Heart right ventricle (tissue), 16 donors: ENCODE measurements at places on chromosomes 7 and 10. TPM values are rescaled to one million over a fixed set of nuclear protein-coding genes. Genes with fewer than 3 reads are reported as not detected.
A peak's percentile ranks its signal among the peaks of the same experiment; 100 is the strongest.

The DOCK1 gene
- total RNA-seq: 24.8 TPM

DNA sequence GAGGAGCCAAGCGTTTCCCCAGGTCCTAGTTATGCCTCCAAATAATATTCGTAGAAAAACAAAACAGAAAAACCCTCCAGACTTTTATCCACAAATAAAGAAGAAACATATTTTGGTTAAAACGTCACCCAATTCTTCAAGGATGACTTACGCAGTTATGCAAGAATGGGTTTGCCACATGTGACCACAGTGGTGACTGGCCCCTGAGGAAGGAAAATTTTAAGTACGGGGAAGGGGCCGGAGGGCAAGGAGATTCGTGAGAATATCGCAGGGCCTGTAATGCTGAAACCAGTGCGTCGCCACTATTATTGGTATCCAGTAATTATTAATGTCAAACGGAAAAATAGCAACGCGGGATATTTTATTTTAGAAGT is 537 bp upstream of the MRPS24 start:
- peak; percentile 35 for DNase-seq
- H3K27ac ChIP-seq: peak overlapping the region; percentile 75
- peaks cover 32% of the 10 kb centered on the region for H3K36me3 ChIP-seq
- H3K4me3 ChIP-seq: peak overlapping the region; percentile 53
- peaks cover 19% of the 10 kb centered on the region for H3K4me1 ChIP-seq
- no peaks in the 10 kb centered on the region for H3K27me3 ChIP-seq

The LRRD1 gene
- total RNA-seq: not detected

The ASAH2 gene
- total RNA-seq: 2.8 TPM

- H3K36me3 ChIP-seq: no peaks in the 10 kb centered on the region
- no peak overlapping the region for H3K4me3 ChIP-seq
- no peaks in the 10 kb centered on the region for H3K27me3 ChIP-seq
- peaks cover 42% of the 10 kb centered on the region for H3K4me1 ChIP-seq
Measured at GRCh38 chr10:92829042-92829785, 19.1 kb upstream of the EXOC6 start.

The NPFFR1 gene
- total RNA-seq: not detected

DNA sequence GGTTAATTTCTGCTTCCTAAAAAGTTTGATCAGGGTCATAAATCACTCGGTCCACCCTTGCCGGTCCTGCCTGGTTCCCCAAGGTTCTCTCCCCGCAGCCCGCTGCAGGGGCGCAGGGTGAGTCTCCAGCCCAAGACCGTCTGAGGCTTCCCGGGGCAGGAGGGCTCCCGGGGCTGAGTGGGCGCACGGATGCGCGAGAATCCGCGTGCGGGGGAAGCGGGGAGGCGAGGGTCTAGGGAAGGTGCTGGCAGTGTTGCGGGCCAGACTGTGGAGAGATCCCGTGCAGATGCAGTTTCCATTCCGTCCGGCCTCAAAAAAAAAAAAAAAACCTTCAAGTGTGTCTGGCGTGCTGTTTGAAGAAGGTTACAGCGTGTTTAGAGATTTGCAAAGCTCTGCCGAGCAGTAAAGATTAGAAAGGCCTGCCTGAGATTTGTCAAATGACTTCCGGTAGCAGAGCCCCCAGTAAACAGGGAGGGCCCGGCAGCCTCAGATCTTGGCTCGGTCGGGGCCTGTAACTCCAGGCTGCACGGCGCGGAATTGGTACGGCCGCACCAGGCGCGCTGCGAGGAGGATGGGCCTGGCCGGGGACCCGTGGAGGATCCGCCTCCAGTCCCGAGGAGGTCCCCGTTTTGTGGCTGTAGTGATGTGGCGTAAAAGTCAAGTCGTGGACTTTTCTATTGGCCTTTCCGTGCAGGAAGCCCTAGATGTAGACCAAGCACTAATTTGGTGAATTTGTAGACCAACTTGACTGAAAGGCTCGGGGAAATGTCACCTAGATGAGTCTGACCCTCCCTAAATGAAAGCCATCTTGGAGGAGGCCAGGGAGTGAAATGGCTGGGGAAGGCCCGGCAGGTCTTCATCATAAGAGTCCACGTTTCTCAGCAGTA is 293.2 kb upstream of the NFE2L3 start:
- no peak overlapping the region for H3K4me3 ChIP-seq
- H3K36me3 ChIP-seq: no peaks in the 10 kb centered on the region
- no peak for DNase-seq
- peaks cover 12% of the 10 kb centered on the region for H3K4me1 ChIP-seq
- H3K27ac ChIP-seq: no peak overlapping the region
- peaks cover 99% of the 10 kb centered on the region for H3K27me3 ChIP-seq

GRCh38 chr10:58742141-58742540 is 229.5 kb downstream of the BICC1 start:
- H3K27ac ChIP-seq: no peak overlapping the region
- DNase-seq: no peak
- H3K4me1 ChIP-seq: no peaks in the 10 kb centered on the region
- H3K27me3 ChIP-seq: no peaks in the 10 kb centered on the region

- no peak overlapping the region for H3K4me3 ChIP-seq
- H3K36me3 ChIP-seq: no peaks in the 10 kb centered on the region
- peaks cover 8% of the 10 kb centered on the region for H3K4me1 ChIP-seq
- H3K27me3 ChIP-seq: peaks cover 8% of the 10 kb centered on the region
- no peak for DNase-seq
- no peak overlapping the region for H3K27ac ChIP-seq
Measured at GRCh38 chr7:2665359-2665791, 22.6 kb upstream of the AMZ1 start.

- H3K27me3 ChIP-seq: no peaks in the 10 kb centered on the region
- no peak overlapping the region for H3K4me3 ChIP-seq
- no peaks in the 10 kb centered on the region for H3K36me3 ChIP-seq
- peak overlapping the region; percentile 56 for H3K27ac ChIP-seq
Measured at GRCh38 chr7:41010418-41010817, 692.5 kb downstream of the INHBA start.

The TSPAN12 gene
- 56.5 TPM for total RNA-seq

The RASA4 gene
- 12.9 TPM for total RNA-seq

The CFAP70 gene
- 2.5 TPM for total RNA-seq

DNA sequence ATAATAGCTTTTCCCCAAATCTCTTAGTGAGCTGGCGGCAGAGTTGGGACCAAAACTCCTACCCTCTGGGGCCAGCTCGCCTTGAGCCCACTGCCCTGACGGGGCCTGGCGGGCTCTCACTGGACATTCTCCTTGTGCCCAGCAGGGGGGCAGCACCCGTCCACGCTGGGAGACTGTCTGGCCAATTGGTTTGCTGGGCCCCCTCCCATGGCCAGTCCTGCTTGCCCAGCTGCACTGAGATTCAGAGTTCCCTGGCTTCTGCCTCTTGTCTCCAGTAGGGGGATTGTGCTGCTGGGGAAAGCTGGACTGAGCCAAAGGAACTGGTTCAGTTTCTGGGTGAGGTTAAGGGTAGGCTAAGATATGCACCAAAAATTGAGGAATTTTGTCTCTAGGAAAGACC is 59.8 kb downstream of the RAMP3 start:
- no peaks in the 10 kb centered on the region for H3K36me3 ChIP-seq
- H3K27me3 ChIP-seq: peaks cover 13% of the 10 kb centered on the region
- H3K27ac ChIP-seq: no peak overlapping the region
- no peaks in the 10 kb centered on the region for H3K4me1 ChIP-seq

The SLC26A5 gene
- not detected for total RNA-seq

- no peaks in the 10 kb centered on the region for H3K4me1 ChIP-seq
- H3K4me3 ChIP-seq: no peak overlapping the region
- no peaks in the 10 kb centered on the region for H3K27me3 ChIP-seq
- no peaks in the 10 kb centered on the region for H3K36me3 ChIP-seq
Measured at GRCh38 chr7:3955026-3955425, 654.0 kb downstream of the SDK1 start.

The TTYH3 gene
- 7.0 TPM for total RNA-seq

- no peaks in the 10 kb centered on the region for H3K27me3 ChIP-seq
- H3K4me3 ChIP-seq: peak overlapping the region; percentile 81
- peaks cover 42% of the 10 kb centered on the region for H3K4me1 ChIP-seq
- H3K36me3 ChIP-seq: no peaks in the 10 kb centered on the region
- peak overlapping the region; percentile 87 for H3K27ac ChIP-seq
- DNase-seq: no peak
Measured at GRCh38 chr7:128863433-128863989, 855 bp downstream of the ATP6V1F start.

- no peaks in the 10 kb centered on the region for H3K27me3 ChIP-seq
- no peak for DNase-seq
- no peaks in the 10 kb centered on the region for H3K36me3 ChIP-seq
- no peak overlapping the region for H3K27ac ChIP-seq
Measured at GRCh38 chr10:16887565-16887964, 70.3 kb upstream of the RSU1 start.

The PPP1R3C gene
- total RNA-seq: 150 TPM

DNA sequence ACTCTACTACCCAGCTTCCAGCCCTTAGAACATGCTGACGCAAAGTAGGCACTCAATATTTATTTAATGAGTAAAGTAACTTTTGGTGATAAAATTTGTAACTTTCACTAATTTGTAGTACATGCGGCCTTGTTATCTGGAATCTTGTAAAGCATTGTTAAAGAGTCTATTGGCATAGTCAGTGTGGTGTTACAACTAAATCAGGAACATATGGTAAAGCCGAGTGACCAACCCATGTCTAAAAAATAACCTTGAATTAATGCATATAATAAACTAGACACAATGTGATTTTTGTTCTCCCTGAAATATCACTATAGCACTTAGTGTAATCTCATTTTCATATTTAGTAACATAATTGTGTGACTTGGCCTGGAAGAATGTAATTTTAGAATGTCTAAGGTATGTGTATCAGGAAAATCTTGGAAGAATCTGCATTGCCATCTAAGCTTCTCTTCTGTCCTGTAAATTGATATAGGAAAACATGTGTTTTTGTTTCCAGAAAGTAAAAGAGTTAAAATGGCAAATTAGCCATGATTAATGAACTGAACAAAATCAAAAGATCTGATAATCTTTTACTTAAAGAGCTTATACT is 256.7 kb upstream of the GNAI1 start:
- DNase-seq: no peak
- H3K27ac ChIP-seq: no peak overlapping the region
- no peaks in the 10 kb centered on the region for H3K4me1 ChIP-seq
- no peak overlapping the region for H3K4me3 ChIP-seq

The MEIG1 gene
- 0.53 TPM for total RNA-seq

DNA sequence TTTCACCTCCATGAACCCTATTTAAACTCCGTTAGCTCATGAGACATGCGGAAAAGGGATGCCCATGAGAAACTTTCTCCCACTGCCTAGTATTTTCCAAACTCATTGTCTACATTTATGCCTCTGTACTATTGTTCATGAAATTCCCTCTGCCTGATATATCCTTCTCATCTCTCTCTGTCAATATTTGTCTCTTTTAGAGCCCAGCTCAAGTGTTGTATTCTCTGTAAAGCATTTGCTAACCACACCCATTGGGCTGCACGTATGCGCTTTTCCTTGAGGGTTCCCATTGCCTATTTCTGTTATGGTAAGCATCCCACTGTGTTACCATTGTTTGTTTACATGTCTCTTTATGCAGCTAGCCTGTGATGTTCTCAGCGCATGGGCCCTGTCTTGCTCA is 211.4 kb downstream of the MDFIC start:
- H3K27ac ChIP-seq: no peak overlapping the region
- H3K36me3 ChIP-seq: no peaks in the 10 kb centered on the region
- DNase-seq: no peak

The PTN gene
- total RNA-seq: 12.3 TPM

GRCh38 chr10:116286626-116287200 is 13.7 kb upstream of the GFRA1 start:
- H3K4me1 ChIP-seq: no peaks in the 10 kb centered on the region
- H3K27ac ChIP-seq: no peak overlapping the region
- DNase-seq: no peak
- no peaks in the 10 kb centered on the region for H3K36me3 ChIP-seq

GRCh38 chr7:95874541-95875265 is 102.3 kb downstream of the DYNC1I1 start:
- no peaks in the 10 kb centered on the region for H3K27me3 ChIP-seq
- H3K36me3 ChIP-seq: peaks cover 4% of the 10 kb centered on the region
- no peak overlapping the region for H3K27ac ChIP-seq
- H3K4me1 ChIP-seq: peaks cover 14% of the 10 kb centered on the region
- H3K4me3 ChIP-seq: no peak overlapping the region
- no peak for DNase-seq

- no peak for DNase-seq
- no peaks in the 10 kb centered on the region for H3K36me3 ChIP-seq
- no peak overlapping the region for H3K27ac ChIP-seq
- H3K27me3 ChIP-seq: no peaks in the 10 kb centered on the region
- H3K4me3 ChIP-seq: no peak overlapping the region
- no peaks in the 10 kb centered on the region for H3K4me1 ChIP-seq
Measured at GRCh38 chr7:90530263-90530662, 60.8 kb downstream of the PTTG1IP2 start.

GRCh38 chr10:208616-209015 is 73.4 kb downstream of the ZMYND11 start:
- no peak overlapping the region for H3K27ac ChIP-seq
- H3K4me1 ChIP-seq: no peaks in the 10 kb centered on the region
- H3K27me3 ChIP-seq: no peaks in the 10 kb centered on the region
- H3K4me3 ChIP-seq: no peak overlapping the region
- no peak for DNase-seq

DNA sequence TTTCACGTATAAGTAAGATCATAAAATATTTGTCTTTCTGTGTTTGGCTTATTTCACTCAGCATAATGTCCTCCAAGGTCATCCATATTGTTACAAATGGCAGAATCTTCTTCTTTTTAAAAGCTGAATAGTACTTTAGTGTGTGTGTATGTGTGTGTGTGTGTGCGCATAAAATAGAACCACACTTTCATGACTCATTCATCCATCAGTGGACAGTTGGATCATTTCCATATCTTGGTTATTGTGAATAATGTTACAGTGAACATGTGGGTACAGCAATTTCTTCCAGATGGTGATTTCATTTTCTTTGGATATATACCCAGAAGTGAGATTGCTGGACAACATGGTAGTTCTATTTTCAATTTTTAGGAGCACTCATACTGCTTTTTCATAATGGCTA is 622.4 kb downstream of the NRG3 start:
- DNase-seq: no peak
- H3K4me3 ChIP-seq: no peak overlapping the region
- H3K27ac ChIP-seq: no peak overlapping the region
- H3K4me1 ChIP-seq: peaks cover 6% of the 10 kb centered on the region

GRCh38 chr10:299969-300368 is 164.7 kb downstream of the ZMYND11 start:
- H3K27me3 ChIP-seq: no peaks in the 10 kb centered on the region
- no peak overlapping the region for H3K4me3 ChIP-seq
- no peak overlapping the region for H3K27ac ChIP-seq
- peaks cover 13% of the 10 kb centered on the region for H3K4me1 ChIP-seq
- H3K36me3 ChIP-seq: no peaks in the 10 kb centered on the region

The HMX3 gene
- total RNA-seq: not detected

The PRSS1 gene
- not detected for total RNA-seq

- peak overlapping the region; percentile 41 for H3K27ac ChIP-seq
- H3K36me3 ChIP-seq: no peaks in the 10 kb centered on the region
- H3K4me3 ChIP-seq: no peak overlapping the region
- no peak for DNase-seq
- no peaks in the 10 kb centered on the region for H3K27me3 ChIP-seq
Measured at GRCh38 chr10:72567421-72567820, 58.5 kb downstream of the MICU1 start.

The PHYHIPL gene
- not detected for total RNA-seq

DNA sequence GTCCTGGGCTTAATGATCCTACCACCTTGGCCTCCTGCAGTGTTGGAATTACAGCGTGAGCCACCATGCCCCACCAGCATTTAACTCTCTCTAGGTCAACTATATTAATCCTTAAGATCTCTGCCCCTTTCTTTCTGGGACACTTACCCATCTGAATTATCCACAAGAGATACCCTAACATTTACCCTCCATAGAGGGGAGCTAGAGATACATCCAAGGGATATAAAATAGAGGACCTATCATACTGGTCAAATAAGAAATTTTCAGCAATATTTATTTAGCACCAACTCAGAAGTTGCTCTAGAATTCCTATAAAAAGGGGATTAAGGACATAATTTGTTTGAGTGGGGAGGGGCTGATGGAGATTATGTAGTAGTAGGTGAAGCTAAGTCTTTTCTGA is 96.5 kb downstream of the OTUD1 start:
- H3K36me3 ChIP-seq: no peaks in the 10 kb centered on the region
- no peak for DNase-seq
- H3K4me3 ChIP-seq: no peak overlapping the region
- H3K4me1 ChIP-seq: peaks cover 9% of the 10 kb centered on the region
